Pulmonary artery endothelial cell (primary cell): ENCODE measurements at places on chromosomes 5 and 9.

DNA sequence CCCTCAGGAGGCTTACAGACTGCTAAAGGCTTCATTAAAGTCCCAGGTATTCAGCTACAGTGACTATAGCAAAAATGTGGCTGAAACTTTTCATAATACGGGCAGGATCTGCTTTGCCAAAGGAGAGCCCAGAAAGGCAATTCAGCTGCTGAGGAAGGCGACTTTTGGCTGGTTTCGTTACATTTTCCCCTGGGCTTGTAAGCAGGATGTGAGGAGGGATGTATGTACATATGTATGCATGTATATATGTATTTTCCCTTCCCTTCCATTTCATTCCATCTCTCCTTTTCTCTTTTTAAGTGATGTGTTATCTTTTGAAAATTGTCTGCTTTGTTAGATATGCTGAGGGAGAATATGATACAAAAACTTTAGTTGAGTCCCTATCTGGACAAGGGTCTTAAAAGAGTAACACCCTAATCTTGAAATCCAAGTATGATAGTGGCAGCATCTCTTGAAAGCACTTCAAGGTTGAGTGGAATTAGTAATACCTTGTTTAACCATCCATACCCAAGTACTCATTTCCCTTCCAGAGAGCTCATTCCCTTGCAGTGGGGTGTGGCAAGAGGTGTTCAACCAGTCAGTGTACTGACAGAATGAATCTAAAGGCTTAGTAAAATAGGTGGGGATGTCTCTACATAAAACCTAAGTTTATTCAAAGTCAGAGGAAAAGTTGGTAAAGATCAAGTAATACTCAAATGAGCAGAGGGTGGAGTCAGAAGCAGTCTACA lies 28.7 kb downstream of the RAD1 start:
- no peak for DNase-seq

DNA sequence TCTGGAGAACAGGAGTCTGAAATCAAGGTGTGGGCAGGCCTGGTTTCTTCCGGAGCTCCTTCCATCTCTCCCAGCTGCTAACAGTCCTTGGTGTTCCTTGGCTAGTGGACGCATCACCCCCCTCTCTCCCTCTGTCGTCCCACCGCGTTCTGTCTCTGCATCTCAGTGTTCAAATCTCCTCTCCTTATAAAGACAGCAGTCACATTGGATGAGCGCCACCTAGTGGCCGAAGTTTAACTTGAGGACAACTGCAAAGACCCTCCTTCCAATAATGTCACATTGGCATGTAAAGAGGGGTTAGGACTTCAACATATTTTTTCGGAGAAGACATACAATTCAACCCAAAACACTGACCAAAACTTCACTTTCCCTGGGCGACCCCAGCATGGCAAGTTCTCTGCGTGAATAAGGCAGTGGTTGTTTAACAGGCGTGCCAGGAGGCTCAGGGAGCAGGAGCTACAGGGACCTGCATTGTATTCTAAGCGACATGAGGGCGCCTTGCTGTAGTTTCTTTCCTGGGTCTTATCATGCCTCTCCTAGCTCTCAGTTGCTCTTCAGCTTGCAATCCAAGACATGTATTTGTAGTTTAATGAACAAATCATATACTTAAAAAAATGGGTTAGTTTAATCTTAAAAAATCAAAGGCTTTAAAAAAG lies 27.9 kb upstream of the BASP1 start:
- peak; percentile 66 for DNase-seq

GRCh38 chr9:34654323-34655051 lies 2.5 kb downstream of the IL11RA start:
- no peak for DNase-seq

DNA sequence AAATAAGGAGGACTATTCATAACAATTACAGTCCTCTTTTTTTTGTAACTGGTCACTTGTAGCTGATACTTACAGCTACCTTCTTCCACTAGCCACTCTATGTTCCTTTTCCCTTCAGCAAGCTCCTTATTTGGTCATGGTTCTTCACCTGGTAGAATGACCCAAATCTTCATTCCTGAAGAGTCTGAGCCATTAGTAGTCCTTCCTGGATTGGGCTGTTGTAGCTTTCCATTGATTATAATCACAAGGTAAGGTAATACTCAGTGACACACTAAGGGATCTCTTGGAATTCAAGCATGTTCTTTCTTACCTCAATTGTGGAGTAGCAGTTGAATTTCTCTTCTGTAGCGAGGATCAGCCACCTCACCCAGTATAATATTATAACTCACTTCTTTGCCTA lies 25.5 kb upstream of the ITGA2 start:
- DNase-seq, result no peak

- no peak for DNase-seq
Measured at GRCh38 chr9:128026255-128026772, 40.8 kb downstream of the NAIF1 start.

DNA sequence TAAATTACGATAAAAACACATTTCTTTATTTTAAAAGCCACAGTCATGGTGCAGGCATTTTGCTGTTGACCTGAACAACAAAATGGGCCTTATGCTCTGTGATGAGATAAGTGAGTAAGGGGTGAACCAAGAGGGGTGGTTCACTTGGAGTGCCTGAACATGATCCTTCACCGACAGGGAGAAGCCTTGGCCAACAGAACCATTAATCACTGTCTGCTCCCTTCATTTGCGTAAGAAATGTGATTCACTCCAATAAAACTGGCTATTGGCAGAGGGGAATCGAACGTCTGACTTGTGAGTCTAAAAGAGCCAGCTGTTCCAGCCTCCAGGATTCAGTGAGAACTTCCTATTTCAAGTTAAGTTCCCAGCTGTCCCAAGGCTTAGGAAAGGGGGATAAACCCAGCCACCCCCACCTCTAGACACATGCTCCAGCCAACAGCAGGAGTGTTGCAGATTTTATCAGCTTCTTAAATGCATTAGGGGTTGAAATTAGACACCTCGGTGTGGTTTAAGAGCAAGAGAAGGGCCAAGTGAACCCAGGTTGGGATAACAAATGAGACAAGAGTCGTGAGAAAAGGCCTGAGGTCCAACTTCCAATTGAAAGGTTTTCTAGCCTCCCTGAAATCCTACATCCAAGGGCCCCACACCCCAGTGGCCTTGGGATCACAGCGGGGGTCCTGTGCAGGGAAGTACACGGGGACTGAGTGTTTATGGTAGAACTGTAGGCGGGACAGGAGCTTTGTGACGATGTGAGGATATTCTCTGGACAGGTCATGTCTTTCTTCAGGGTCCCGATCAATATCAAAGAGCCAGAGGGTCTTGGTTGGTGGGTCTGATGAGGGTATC lies 131.4 kb upstream of the LHFPL2 start:
- no peak for DNase-seq
